Endothelial cell (in vitro differentiated cells): ENCODE measurements at places on chromosomes 7 and 10.
A peak's percentile ranks its signal among the peaks of the same experiment; 100 is the strongest.

GRCh38 chr7:82335927-82336326 is 107.7 kb downstream of the CACNA2D1 start:
- no peak for DNase-seq

DNA sequence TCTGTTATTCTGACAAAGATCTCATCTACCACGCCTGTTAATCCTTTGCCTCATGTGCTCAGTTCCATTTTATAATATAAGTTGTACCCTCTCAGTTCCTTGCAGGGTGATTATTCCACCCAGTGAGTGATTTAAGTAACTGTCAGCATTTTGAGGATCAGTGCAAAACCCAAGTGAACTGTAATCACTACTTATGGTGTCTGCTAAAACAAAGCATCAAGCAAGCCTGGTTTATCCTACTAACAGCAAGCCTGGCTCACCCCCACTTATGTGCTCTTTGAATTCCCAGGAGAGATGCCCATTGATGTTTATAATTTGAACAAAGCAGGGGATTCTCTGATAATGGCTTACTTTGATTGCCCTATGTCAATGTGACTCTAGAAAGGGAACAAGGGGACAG is 186.8 kb upstream of the LRGUK start:
- no peak for DNase-seq

DNA sequence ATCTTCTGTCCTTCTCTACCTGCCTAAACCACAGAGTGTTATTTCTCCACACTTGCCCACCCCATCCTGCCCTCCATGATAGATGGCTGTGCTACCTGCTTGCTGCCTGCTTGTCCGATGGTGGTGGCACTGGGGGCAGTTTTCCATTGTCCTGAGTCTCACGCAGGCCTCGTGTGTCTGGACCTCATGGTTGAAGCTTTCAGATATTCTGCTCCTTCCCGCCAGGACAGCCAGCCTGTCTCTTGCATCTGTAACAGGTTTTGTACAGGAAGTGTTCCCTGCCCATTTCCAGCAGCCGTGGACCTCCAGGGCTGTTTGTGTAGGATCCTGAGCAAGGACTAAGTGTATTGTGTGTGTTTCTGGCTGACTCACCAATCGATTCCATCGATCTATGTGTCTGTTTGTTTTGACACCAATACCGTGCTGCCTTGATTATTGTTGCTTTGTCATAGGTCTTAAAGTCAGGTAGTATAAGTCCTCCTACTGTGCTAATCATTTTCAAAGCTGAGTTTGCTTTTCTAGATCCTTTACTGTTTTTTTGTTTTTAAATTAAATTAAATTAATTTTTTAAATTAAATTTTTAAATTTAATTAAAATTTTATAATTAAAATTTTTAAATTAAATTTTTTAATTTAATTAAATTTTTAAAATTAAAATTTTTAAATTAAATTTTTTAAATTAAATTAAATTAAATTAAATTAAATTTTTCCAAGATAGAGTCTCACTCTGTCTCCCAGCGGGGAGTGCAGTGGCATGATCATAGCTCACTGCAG is 8.5 kb downstream of the IL15RA start:
- DNase-seq = no peak

- no peak for DNase-seq
These were observed 101.7 kb upstream of the YAE1 start for GRCh38 chr7:39464350-39465054.

GRCh38 chr7:149005427-149006344 is 22.6 kb downstream of the PDIA4 start:
- peak; percentile 78 for DNase-seq

GRCh38 chr7:94301024-94301586 is 93.6 kb upstream of the COL1A2 start:
- peak; percentile 26 for DNase-seq

DNA sequence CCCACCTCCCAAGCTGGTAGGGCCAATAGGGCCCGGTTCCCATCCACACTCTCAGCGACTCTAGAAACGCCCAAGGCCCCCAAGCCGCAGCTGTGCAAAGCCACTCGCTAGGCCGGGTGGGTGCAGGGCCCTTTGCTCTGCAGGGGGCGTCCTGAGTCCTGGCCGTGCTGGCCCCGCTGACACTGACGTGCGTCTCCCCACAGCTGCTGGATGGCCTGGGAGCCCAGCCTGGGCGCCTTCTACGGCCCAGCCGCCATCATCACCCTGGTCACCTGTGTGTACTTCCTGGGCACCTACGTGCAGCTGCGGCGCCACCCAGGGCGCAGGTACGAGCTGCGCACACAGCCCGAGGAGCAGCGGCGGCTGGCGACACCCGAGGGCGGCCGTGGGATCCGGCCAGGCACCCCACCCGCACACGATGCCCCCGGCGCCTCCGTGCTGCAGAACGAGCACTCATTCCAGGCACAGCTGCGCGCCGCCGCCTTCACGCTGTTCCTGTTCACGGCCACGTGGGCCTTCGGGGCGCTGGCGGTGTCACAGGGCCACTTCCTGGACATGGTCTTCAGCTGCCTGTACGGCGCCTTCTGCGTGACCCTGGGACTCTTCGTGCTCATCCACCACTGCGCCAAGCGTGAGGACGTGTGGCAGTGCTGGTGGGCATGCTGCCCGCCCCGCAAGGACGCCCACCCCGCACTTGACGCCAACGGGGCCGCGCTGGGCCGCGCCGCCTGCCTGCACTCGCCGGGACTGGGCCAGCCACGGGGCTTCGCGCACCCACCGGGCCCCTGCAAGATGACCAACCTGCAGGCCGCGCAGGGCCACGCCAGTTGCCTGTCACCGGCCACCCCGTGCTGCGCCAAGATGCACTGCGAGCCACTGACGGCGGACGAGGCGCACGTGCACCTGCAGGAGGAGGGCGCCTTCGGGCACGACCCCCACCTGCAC is 31.6 kb upstream of the KNDC1 start:
- DNase-seq = no peak

DNA sequence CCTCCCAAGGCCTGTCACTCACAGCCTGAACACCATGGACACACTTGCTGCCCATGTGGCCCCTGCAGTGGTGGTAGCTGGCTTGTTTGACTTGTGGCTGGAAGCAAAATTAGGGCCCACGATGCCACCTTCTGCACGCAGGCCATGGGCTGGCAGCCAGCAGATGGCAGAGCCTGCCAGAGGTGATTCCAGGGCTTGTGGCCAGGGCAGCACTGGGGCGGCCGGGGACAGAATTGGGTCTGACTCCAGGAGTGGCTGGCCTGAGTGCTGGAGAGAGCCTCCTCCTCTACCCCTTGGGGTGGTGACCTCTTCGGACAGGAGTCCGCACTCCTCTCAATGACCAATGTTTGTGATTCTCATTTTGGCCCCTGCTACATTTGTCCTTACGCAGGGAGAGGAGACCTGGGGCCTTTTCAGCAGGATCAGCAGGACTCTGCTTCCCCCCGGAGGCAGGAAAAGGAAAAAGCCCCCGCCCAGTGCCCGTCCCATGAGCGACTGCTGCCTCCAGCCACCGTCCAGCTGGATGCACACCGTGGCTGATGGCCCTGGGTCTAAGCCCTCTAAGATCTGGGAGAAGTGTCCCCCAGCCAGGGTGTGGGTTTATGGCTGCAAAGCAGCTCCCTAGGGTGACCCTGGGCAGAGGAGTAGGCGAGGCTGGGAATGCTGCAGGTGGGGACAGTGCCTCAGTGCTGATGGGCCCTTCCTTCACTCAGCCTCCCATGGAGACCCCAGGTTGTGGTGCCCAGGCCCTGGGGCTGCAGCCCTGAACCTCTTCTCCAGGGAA is 26.5 kb downstream of the DNAJB12 start:
- DNase-seq = peak; percentile 76

- DNase-seq = no peak
These were observed 10.1 kb upstream of the SEMA3A start for GRCh38 chr7:84204655-84205054.

DNA sequence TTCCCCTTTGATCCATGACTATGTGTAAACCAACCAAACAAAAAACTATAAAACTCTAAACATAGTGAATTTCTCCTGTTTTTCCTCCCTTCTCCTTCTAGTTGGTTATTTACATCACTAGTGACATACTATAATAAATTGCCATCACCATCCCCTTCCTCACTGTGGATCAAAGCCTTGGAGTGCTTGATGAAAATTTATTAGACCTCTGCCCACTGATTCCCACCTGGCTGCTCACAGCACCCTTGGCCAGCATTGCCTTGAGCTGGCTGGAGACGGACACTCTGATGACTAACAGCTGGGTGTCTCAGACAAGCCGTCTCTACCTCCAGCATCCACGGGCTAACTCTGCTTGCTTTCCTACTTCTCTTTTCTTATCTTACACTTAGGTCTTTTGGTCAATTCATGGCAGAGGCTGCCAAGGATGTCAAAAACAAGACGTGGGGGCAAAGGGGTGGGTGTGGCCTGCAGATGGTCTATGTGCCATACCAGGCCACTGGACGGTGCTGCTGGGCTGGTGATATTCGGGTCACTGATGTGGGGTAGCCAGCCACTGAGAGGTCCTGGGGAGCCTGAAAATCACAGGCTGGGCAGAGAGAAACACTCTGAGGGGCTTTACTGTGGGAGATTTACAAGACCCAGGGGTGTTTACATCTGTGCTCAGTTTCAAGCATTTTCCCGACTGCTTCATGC is 207.8 kb downstream of the TAX1BP1 start:
- DNase-seq = no peak

- no peak for DNase-seq
These were observed 309.5 kb downstream of the ATRNL1 start for GRCh38 chr10:115402699-115403098.
